ENCODE measurements at places on chromosomes 6 and 20.

GRCh38 chr20:3590164-3590563 is 73.0 kb downstream of the GFRA4 start:
- no peak for DNase-seq

DNA sequence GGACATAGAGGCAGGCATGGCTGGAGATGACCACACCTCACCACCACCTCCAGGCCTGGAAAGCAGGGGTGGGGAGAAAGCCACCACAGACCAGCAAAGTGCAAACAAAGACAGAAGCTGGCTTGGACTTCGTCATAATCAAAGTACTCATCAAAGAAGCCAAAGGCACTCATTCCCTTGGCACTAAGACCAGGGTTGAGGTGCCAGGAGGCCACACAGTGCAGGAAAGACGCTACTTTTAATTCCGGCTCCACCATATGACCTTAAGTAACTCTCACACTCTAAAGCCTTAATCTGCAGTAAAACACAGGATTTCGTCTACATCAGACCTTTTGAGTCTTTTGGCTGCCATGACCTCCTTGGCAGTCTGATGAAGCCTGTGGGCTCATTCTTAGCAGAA is 123.1 kb downstream of the HIVEP2 start:
- DNase-seq: no peak

DNA sequence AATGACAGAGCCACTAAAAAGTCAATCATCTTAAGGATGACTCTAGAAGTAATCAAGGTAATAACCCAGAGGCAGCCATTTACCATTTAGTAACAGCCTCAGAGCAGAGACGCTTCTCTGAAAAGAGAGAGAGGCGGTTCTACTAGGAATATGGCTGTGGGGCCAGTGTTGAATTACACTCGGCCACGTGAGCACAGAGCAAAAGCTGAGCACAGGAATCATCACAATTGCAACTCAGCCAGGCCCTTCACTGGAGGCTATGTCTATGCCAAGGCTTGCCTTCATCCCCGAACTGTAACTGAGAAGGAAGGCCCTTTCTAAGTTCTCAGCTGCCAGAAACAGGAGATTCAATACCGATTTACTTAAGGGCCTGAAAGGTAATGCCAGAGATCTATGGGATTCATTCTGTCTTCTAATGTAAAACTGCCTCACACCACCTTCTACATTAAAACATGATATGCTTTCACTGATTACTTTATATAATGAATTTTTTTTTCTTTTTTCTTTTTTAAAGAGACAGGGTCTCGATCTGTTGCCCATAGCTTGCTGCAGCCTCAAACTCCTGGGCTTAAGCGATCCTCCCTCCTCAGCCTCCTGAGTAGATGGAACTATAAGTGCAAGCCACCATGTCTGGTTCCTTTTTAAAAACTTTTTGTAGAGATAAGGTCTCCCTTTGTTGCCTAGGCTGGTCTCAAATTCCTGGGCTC is 67.6 kb downstream of the NUDT3 start:
- no peak for DNase-seq

DNA sequence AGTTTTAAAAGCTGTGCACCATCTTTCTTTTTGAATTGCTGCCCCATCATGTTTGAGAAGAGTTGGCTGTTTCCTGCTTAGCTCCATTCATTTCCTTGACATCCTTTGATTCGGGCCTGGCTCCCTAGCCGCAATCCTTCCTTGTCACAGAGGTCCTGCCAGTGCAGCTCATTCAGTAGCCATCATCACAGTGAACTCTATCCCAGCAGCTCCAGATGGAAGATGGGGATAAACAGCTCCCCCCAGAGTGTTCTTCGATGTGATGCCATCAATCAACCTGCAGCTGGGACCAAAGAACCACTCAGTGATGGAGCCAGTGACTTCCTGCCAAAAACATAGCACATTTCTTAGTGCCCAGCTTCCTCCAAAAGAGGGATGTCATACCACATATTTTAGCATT is 158.8 kb downstream of the FRK start:
- DNase-seq: no peak

GRCh38 chr6:164408868-164409267 is 900.5 kb downstream of the C6orf118 start:
- DNase-seq: no peak

- DNase-seq: no peak
Measured at GRCh38 chr6:7131390-7131789, 23.6 kb downstream of the RREB1 start.

DNA sequence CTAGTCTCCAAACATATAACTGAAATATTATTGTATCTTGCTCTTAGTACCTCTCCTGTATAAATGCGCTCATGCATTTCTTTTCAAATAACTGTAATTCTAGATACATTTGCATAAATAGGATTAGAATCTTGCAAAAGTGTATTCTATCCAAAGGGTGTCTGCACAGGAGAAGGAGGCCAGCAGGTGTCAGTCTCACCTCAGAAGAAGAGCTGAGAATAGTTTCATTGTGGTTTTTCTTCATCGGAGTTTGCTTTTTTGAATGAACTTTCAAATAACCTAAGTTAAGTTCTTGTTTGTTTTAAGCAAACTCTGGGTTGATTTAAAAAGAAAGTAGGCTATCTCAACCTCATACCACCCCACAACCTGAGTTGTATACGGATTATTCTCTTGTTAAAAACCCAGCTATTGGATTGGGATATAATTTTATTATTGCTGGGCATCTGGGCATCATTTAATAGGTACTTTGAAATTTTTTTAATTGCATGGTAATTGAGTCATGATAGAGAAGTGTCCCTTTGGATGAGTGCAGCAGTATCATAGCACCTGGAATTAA is 125.0 kb upstream of the MLIP start:
- no peak for DNase-seq

- no peak for DNase-seq
Measured at GRCh38 chr6:12383448-12383847, 93.3 kb downstream of the EDN1 start.

DNA sequence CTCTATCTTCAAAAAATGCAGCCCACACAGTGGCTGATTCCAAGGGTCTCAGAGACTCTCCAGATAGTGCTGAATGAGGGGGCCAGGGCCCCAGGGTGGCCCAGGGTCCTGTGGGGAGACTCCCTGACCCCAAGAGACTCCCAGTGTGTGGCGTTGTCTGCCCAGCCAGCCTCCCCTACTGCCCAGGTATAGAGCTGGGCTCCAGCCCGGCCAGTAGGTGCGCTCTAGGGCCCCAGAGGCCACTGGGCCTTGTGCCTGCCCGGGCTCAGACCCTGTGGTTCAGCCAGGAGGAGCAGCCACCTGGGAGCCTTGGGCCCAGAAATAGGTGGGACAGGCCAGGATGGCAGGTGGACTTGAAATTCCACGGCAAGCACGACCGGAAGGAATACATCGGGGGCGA is 30.3 kb upstream of the GATA5 start:
- DNase-seq: no peak

- DNase-seq: no peak
Measured at GRCh38 chr6:105320271-105320670, 82.6 kb downstream of the PREP start.

DNA sequence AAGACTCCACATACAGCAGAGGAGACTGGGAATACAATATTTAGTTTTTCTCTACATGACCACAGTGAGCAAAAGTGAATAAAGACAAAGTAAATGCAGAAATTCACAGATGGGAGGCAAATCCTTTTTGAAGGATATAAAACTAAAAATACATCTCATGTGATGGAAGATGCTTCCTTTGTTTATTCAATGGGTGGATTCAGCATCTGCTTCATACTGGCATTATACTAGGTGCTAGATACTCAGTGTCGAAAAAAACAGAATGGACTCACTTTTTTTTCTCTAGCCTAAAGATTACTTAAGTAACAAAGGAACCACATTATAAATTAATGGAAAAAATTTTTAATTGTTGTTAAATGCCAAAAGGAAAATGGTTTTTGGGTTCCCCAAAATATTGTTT is 216.2 kb downstream of the TRDN start:
- no peak for DNase-seq

DNA sequence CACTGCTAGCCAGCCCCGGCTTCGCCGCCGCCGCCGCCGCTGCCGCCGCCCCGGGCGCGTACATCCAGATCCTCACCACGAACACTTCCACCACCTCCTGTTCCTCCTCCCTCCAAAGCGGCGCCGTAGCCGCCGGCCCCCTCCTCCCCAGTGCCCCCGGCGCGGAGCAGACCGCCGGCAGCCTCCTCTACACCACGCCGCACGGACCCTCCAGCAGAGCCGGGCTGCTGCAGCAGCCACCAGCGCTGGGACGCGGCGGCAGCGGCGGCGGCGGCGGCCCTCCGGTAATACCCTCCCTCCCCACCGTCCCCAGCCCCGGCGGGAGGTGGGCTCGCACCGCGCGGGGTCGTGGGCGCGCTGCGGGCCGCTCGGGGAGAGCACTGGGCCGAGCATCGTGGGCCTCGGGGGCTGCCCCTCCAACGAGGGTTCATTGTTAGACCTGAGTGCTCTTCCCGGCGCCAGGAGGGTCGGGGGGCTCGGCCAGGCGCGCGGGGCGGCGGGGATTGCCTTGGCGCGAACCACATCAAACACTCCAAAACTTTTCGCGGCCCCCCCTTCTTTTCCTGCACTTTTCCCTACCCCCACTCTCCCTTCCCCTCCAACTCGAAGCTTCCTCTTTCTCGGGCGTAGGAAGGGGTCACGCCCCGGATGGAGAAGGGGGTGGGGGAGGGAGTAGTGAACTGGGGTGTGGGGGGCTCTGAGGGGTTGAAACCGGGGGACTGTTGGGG is 827 bp downstream of the E2F3 start:
- DNase-seq: no peak

- no peak for DNase-seq
Measured at GRCh38 chr6:26363882-26364701, 906 bp upstream of the BTN3A2 start.

All from activated CD4-positive, CD25-positive, alpha-beta regulatory T cell (primary cell).